ENCODE measurements at places on chromosomes 16 and 17. TPM values are rescaled to one million over a fixed set of nuclear protein-coding genes. Genes with fewer than 3 reads are reported as not detected.
A peak's percentile ranks its signal among the peaks of the same experiment; 100 is the strongest.

DNA sequence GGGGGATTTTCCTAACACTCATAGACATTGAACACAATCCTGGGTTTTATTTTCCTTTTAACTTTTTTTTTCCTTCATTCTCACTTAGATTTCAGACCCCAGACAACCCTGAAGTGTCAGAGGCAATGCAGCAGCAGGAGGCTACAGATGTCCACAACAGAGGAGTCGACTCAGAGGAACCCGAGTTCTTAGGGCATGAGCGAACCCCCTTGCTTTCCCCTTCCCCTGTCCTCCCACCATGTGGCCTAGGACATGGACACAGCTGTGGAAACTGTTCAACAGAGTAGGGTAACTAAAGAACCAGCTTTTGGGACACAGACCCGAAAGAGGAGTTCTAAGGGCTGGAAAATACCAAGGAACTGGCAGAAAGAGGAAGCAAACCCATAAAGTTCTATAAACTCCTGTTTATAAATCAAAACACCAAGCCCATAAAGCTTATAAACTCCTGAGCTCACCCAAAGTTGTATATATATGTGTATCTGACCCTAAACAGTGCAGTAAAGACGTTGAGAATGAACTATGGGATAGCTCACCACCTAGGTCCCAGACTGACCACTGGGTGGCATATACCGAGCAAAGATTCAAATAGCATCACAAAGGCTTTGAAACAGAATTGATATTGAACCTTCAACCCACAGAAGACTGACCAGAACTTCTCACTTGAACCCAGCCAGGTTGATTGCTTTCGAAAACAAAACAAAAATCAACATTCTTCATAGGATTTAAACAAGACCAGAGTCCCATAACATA, 33.9 kb downstream of the CMTM4 start:
- DNase-seq, result no peak

DNA sequence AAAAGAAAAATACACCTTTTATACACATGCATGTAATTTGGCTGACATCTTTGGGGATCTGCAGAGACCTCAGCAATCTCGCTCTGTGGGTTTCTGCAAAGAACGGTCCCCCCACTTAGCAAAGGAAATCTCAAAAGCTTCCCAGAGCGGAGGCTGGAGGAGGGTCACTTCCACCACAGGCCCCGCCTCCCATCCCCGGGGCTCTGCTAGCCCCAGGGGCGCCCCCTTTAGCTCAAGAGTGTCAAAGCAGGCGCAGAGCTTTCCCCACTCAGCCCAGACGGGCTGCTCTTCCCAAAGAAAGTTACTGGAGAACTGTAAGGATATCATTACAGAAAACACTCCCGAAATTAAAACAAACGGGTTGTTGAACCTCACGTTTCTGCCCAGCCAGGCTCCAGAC, 11.4 kb downstream of the SLC13A5 start:
- peak; percentile 31 for DNase-seq

GRCh38 chr16:52963212-52963854, 89.4 kb downstream of the CHD9NB start:
- no peak for DNase-seq

DNA sequence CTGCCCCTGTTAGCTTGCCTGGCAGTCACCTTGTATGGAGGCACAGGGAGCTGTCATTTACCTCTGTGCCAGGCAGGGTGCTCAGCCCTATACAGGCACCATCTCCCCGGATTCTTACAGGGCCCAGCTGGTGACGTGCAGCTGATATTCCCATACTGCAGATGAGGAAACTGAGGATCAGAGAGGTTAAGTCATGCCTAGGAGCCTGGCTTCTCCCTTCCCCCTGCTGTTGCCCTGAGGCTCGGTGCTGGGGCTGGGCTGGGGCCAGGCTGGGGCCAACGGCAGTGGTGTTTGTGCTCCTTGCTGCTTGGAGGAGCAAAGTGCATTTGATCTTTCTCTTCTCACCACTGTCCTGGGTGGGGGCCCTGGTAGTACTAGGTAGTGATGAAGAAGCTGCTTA, 54.7 kb upstream of the IL34 start:
- DNase-seq, result no peak

DNA sequence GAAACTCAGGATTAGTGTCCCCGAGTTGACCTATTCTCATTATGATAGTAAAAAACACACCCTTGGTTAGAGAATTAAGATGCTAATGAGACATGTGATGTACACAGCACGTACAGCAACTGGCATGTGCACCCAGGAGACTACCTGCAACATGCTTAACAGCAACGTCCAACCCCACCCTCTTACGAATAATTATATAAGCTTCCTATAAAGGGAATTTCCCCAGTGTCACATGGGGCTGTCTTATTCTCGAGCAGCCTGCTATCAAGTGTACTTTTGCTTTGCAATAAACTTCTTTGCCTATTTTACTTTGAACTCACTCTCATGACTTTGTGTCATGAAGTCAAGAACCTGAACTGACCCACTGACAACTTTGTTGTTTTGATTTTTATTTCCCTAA, 62.4 kb upstream of the PMFBP1 start:
- DNase-seq, result no peak

Gene TAC4
- not detected for total RNA-seq

Gene DNAH3
- 1.8 TPM for total RNA-seq

Gene NXN
- total RNA-seq, result 47.2 TPM
